ENCODE measurements at places on chromosomes 1 and 21.

DNA sequence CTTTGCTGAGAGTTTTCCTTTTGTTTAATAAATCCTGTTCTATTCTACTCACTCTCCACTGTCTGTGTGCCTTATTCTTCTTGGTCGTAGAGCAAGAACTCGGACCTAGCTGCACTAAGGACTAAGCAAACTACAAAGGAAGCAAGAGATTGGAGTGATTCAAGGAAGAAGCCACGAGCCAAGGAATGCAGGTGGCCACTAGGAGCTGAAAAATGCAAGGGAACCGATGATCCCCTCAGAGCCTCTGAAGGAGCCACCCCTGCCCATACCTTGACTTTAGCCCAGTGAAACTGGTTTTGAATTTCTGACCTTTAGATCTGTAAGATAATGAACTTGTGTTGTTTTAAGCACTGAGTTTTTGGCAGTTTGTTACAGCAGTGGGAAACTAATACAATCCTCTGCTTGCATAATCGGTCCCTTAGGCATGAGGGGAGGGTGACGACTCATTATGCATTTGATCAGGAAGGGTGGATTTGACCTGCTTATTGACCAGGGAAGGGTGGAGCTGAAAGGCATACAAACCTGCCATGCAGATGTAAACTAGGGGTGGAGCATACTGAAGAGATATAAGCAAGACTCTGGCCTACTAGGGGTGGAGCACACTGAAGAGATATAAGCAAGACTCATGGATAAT lies 6.2 kb upstream of the CA6 start:
- H3K4me3 ChIP-seq, result no peak overlapping the region
- no peak overlapping the region for H3K27ac ChIP-seq
- no peak for DNase-seq
- H3K27me3 ChIP-seq, result no peaks in the 10 kb centered on the region
- peaks cover 10% of the 10 kb centered on the region for H3K4me1 ChIP-seq

GRCh38 chr21:41446586-41446985 lies 20.5 kb downstream of the MX1 start:
- no peak overlapping the region for H3K27ac ChIP-seq
- peaks cover 3% of the 10 kb centered on the region for H3K4me1 ChIP-seq
- H3K27me3 ChIP-seq, result no peaks in the 10 kb centered on the region
- H3K4me3 ChIP-seq, result no peak overlapping the region

DNA sequence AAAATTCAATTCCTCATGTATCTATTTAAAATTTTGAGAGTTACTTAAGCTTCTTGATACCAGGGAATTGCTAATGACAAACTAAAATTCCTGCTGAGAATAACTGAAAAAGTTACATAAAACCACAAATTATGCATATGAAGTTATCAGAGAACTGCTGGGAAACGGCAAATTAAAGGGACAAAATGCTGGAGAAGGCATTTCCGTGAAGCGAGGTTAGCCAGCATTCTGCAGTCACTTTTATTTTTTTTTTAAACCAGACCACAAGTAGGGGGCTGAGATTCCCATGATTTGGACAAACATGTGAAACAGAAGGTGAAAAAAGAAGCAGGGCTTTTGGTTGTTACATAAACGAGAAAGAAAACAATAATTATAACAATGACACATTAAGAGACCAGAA lies 737.6 kb upstream of the CHRM3 start:
- no peak overlapping the region for H3K27ac ChIP-seq
- no peak overlapping the region for H3K4me3 ChIP-seq
- H3K27me3 ChIP-seq, result no peaks in the 10 kb centered on the region
- no peak for DNase-seq

DNA sequence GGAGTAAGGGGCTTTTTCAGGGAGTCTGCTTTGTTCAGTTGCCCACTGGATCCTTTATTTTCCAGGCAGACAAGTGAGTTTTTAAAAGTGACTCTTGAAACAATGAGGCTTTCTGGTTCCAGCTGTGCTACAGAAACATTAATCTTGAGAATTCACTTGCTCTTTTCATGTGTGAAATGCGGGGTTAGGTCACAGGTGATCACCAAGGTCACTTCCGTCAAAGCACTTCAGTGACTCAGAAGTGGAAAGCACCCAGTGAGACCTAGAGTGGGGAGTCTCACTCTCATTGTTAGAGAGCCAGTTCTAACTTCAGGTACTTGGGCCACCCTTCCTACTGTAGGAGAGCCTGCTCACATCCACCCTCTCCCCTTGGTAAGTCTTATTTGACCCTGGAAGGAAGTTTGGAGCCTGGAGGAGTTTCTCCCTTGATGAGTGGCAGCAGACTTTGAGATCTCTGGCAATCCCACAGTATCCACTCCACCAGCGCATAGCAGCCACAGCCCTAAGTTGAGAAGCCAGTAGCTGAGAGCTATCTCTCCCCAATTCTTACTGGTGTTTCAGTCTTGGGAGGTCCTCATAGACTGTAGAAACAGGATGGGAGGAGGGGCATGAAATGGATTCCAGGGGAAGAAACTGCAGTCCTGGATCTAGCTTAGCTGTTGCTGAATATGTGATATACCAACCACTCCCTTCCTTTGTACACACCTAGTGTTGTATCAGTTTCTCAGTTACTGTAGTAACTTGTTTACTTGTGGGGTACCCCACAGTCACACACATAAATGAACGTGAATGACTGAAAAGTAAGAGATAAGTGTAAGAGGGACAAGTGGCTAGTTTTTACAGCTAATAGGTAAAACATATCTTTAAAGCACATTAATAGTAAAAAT lies 3.1 kb downstream of the TACSTD2 start:
- H3K4me3 ChIP-seq, result no peak overlapping the region
- H3K4me1 ChIP-seq, result peaks cover 8% of the 10 kb centered on the region
- DNase-seq, result no peak
- H3K27me3 ChIP-seq, result peaks cover 40% of the 10 kb centered on the region
- H3K27ac ChIP-seq, result no peak overlapping the region
- H3K36me3 ChIP-seq, result no peaks in the 10 kb centered on the region

DNA sequence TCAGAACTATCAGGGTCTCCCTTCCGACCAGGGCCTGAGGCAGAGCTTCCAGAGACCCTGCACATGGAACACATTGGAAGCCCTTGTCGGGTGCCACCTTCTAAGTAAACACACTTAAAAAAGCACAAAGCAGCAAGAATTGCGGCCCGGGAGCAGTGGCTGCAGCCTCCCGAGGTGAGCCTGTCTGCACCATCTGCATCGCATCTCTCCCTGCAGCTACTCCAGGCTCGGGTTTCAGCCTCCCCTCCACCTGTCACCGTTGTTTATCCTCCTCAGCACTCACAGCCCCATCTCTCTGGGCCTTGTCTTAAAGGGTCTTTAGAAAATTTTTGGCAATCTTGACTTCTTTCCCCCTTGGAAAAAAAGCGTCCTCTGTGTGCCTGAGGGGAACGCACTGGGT lies 95.1 kb upstream of the ARHGEF16 start:
- peaks cover 4% of the 10 kb centered on the region for H3K4me1 ChIP-seq
- H3K27me3 ChIP-seq, result peaks cover 60% of the 10 kb centered on the region
- no peaks in the 10 kb centered on the region for H3K36me3 ChIP-seq
- DNase-seq, result no peak

DNA sequence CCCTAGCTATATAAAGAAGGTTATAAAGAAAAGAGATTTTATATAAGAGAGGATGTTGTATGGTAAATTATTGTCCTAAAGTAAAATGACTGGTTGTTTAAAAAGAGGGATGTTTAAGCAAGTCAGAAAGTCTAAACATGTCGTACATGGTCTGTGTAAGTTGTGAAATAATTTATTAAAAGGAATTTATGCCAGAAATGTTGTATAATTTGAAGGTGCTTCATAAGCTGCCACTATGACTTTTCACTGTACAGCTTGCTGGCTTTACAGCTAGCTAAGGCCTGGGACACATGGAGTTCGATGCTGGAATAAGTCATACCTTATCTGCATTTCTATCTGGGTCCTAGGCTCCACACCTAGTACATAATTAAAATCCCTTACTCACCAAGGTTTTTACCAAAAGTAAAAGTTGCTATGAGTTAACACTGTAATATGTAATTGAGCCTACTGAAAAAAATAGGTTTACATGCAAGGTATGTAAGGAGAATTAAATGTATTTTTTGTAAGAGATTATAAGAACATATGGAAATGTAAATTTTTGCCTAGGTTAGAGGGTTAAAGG lies 59.0 kb upstream of the EDEM3 start:
- H3K4me3 ChIP-seq, result no peak overlapping the region
- peaks cover 10% of the 10 kb centered on the region for H3K36me3 ChIP-seq
- peaks cover 11% of the 10 kb centered on the region for H3K4me1 ChIP-seq
- H3K27me3 ChIP-seq, result no peaks in the 10 kb centered on the region
- no peak overlapping the region for H3K27ac ChIP-seq
- no peak for DNase-seq

DNA sequence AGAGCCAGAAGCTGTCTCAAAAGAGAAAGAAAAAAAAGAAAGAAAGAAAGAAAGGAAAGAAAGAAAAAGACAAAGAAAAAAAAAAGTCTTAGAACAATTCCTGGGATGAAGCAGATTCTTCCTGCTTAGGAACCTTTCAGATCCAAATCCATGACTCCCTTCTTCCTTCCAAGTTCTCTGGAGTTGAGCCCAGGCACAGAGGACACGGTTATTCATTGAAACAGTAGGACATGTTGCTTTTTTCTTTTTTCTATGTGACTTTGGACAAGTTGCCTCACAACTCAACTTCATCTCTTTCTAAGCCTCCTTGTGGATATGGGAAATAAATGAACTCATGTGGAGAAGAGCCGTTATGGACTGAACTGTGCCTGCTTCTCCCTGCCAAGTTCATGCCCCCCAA lies 14.7 kb upstream of the TNFRSF8 start:
- DNase-seq, result peak; percentile 89
- H3K27ac ChIP-seq, result no peak overlapping the region
- no peaks in the 10 kb centered on the region for H3K36me3 ChIP-seq
- no peak overlapping the region for H3K4me3 ChIP-seq
- H3K4me1 ChIP-seq, result peaks cover 21% of the 10 kb centered on the region

All from muscle of leg (tissue), 16 donors.